ENCODE measurements at places on chromosomes 1 and 21.

GRCh38 chr1:227725046-227725445 lies 10.1 kb downstream of the JMJD4 start:
- no peak for DNase-seq

DNA sequence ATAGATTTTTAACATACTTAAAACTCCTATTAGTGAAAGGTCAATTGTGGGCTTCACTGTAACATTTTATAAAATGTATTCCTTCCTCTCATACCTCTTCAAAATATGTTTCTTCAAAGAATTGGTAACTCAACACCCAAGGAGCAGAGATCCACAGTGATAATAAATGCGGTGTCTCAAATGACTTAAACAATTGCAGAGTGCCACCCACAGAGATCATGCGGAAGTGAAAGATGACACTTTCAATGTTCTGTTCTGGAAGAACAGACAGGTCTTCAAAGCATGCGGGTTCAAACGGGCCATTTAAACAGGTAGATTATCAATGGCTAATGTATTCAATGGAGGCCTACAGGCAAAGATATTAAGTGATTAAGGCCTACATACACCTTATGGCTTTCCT lies 157.0 kb upstream of the GREM2 start:
- no peak for DNase-seq

- no peak for DNase-seq
Observed at GRCh38 chr1:78334952-78335351, 155.8 kb upstream of the PTGFR start.

- no peak for DNase-seq
Observed at GRCh38 chr1:207873055-207873890, 37.7 kb downstream of the CD34 start.
